ENCODE measurements at places on chromosomes 13 and 19.
A peak's percentile ranks its signal among the peaks of the same experiment; 100 is the strongest.

GRCh38 chr13:28557725-28558520 is 63.0 kb upstream of the FLT1 start:
- no peak for DNase-seq

DNA sequence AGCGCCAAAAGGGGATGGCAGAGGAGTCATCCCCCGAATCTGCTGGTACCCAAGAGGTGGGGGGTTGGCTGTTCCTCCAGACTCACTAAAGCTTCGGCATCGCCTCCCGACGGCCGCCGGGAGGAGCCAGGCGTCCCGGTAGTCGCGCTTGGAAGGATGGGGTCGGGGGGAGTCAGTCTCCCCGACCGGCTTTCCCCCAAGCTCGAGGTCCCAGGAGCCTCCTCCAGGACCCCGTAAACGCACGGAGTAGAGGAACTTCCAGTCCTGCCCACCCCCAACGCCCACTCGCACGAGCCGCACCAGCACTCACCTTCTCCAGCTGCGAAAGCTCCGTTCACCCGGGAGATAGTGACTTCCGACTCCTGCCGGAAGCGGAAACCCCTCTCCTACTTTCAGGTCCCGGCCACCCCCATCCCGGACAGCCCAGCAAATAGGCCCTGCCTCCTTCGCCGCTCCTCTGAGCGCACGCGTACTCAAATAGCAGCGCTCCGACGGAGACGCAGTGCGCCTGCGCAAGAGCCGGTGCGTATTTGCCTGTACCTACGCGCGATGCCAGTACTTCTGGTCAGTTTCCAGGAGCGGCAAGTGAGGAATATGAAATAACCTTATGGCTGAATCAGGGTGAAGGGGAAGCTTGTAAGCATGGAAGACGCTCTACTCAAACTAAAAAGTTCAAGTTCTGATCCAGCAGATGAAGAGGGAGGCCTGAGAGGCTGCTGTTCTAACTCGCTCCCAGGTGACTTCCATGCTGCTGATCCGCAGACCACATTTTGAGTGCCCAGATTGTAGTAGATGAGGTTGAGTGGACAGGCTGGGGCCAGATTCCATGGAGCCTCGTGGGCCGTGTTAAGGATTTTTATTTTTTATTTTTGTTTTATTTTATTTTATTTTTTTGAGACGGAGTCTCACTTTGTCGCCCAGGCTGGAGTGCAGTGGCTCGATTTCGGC is at the start of gene ELOF1:
ELOF1 (minus strand) TSS at position 350 of the 948 bp plus-strand sequence. CDS start 4,883 bp downstream, outside the sequence.
- DNase-seq, result peak; percentile 99

- no peak for DNase-seq
These were observed 2127.1 kb upstream of the PCDH20 start for GRCh38 chr13:63542770-63543169.

GRCh38 chr13:54563286-54563685 is 1534.7 kb downstream of the OLFM4 start:
- no peak for DNase-seq

DNA sequence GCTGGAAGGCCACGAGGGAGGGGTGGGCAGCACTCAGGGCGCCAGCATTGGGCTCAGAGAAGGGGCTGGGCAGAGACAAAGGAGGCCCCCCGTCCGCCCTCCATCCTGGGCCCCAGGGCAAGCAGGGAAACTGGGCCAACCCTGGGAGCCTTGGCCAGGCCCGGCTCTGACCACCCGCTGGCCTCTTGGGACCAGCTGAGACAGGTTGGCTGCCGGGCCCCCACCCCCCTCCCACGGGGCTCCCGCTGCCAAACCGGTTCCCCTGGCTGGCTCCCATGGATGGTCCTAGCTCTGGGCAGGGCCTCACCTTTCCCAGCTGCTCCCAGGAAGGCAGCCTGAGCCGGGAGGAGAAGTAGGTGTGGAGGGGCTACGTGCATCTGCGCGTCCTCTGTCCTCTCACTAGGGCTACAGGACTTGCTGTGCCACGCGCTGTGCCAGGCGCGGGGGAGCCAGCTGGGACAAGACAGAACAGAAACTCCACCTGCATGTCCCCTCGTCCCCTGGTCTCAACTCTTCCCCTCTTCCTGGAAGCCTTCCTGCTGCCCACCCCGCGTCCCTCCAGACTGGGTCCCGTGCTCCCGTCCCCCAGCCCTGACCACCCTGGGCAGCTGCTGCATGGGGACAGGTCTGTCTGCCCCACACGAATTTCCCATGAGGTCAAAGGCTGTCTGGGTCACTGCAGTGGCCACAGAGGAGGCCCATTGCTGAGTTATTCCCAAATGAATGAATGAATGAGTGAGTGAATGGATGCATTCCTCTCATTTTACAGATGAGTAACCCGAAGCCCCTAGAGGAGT is 29.1 kb upstream of the NCCRP1 start:
- DNase-seq, result no peak

- DNase-seq, result no peak
These were observed 83.0 kb downstream of the FLT1 start for GRCh38 chr13:28411831-28412353.

DNA sequence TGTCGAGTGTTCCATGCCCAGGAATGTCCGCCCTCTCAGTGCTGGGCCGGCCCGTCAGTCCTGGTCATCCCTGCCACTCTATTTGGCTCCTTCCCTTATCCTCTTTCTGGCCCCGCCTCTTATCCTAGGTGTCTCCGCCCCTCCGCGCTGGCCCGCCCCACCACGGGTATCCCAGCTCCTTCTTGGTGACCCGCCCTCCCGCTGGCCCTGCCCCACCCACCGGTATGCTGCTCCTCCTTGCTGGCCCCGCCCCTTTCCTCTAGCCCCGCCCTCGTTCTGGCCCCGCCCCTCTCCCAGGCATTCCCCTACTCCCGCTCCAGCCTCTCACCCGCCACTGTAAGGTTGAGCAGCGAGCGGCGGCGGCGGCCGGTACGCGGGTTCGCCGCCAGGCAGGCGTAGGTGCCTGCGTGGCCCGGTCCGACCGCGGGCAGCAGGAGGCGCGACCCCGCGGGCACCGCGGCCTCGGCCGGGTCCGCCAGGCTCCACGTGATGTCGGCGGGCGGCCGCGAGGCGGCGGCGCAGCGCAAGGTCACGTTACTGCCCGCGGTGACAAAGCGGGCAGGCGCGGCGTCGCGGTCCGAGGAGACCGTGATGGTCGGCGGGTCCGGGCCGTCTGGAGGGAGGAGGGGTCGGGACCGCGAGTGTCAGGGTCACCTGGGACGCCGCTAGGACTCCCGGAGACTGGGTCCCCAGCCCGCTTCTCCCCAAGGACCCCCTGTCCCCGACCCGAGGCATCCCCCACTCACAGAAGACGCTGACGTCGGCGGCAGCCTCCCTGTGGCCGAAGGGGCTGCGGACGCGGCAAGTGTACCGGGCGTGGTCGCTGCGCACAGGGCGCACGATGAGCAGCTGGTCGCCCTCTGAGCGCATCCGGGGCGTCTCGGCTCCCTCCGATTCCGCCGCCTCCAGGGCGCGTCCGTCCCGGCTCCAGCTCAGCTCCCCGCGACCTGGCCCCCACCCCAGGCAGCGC is 2.0 kb downstream of the VSIG10L start:
- DNase-seq, result peak; percentile 88

DNA sequence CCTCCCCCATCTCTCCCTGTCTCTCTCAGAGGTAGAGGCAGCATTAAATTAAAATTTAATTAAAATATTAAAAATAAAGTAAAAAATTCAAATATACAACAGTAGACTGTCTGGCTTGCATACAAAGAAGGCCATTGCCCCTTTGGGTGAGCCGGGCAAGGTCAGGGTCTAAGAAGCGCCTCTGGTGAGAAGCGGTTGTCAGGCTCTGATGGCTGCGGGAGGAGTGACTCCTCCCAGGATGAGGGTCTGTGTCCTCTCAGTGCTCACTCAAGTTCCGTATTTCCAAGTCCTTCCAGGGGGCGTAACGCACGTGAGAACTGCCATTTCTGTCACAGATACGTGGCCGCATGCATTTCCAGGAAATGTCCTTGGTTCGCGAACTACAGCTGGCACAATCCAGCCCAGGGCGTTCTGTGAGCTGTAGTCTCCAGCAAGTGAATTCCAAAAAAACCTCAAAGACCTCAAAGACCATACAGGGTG is 737 bp upstream of the ZNF181 start:
- no peak for DNase-seq

DNA sequence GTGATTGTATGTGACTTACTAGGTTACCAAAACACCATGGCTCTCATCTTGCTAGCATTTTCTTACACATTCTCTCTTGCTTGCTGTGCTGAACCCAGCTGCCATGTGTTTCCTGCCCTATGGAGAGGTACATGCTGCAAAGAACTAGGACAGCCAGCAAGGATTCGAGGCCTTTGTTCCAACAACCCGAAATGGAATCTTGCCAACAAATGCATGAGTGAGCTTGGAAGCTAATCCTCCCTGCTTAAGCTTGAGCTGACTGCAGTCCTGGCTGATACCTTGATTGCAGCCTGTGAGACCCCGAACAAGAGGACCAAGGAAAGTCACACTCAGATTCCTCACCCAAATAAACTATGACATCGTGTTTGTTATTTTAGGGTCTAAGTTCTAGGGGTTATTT is 651.2 kb downstream of the SLITRK6 start:
- no peak for DNase-seq

GRCh38 chr13:38850868-38851626 is 139.6 kb downstream of the STOML3 start:
- no peak for DNase-seq

Measured in posterior cingulate gyrus (tissue), 11 donors.